Kidney (tissue), 22 donors: ENCODE measurements at places on chromosomes 1 and 21. TPM values are rescaled to one million over a fixed set of nuclear protein-coding genes. Genes with fewer than 3 reads are reported as not detected.

DNA sequence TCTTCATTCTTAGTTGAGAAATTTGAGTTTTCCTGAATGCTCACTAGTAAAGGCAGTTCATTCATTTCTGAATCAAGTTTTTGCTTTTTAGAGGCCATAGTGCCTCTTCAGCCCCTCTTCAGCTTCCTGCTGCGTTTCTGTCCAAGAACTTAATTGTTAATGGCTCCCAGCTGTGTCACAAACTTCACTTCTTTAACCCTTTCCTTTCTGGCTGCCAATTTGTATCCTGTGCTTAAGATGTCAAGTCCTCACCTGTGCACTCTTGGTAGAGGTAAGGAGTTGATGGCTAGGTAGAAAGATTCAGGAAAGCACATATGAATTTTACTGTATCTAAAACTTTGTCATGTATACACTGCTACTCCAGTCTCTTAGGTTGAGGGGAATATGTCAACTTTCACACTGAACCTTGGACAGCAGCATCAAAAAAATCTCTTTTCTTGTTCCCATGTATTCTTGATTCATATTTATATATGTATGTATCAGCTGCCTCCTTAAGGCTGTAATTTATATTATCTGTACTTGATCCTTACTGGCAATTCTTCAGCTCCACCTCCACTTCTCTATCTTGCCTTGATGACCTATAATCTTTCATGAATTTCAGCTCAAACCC lies 612.8 kb downstream of the LMO4 start:
- DNase-seq: peak; percentile 74

DNA sequence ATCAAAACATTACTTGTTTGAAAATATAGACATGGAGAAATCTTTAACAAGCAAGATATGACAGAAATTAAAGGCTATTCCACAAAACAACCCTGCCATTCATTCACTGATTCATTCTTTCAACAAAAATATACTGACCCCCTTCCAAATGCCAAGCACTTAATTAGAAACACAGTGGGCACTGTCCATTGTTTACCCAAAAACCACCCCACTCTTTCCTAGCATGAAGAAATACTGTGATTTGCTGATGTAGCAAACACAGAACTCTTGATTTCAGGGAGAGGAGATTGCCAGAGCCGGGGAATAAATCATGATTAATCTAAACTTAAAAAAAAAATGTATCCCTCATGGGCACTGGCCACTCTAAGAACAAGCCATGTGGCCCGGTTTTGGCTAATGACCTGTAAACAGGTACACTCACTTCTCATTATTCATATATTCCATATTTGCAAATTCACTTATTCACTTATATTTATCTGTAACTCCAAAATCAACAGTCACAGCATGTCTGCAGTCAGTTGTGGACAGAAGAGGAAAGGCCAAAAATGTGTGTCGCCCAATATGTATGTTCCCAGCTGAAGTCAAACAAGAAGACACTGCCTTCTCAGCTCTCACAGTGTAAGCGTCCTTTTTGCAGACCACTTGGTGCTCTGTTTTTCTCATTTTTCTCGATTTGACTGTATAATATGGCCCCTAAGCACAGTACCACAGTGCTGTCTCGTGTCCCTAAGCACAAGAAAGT lies 133.1 kb downstream of the SMYD3 start:
- peak; percentile 12 for DNase-seq

FAM43B gene
- polyA plus RNA-seq: 1.7 TPM

INPP5B gene
- 8.4 TPM for polyA plus RNA-seq

GCSAML gene
- not detected for polyA plus RNA-seq

DNA sequence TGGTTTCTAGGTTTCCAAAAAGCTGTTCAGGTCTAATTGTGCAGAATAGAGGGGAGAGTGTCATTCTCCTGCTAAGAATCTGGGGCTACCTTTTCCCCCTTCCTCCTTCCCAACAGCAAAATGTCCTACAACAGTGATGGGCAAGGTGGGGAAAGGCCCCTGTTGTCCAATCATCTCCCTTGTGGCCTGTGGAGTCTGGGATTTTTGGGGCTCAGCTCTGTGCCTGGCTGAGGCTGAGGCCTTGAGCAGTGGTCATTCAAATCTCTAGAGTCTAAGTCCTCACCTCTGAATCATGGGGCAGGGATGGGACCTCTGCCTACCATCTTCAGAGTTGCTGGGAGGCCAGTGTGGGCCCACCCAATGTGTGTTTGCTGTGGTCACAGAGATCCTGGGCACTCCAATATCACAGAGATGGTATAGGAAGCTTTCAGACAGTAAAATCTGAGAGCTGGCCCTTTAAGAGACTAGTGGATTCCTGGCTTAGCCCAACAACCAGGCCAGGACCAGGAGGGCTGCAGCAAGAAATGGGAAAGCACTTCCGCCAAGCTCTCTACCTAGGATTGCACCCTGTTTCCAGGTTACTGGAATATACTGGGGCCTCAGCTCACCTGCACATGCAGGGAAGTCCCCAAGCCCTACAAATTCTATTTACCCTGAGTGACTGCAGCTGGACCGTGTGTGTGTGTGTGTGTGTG lies 28.5 kb upstream of the TENT5C start:
- no peak for DNase-seq

DNA sequence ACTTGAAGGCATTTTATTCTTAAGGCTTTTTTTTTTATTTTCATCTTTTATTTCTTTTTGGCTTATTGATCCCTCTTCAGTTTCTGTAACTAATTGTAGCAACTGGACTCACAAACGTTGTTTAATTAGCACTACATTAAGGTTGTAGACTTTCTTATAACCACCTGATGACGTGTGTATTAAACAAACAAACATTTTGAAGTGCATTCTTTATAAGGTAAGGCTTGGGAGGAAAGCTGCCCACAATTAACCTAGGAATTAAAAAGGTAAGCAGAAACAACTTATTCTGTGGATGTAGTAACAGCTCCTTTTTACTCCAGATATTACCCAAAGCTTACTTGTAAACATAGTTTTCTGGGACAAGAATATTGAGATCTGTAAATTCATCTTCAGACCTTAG lies 55.0 kb downstream of the CAMSAP2 start:
- DNase-seq: no peak

DNA sequence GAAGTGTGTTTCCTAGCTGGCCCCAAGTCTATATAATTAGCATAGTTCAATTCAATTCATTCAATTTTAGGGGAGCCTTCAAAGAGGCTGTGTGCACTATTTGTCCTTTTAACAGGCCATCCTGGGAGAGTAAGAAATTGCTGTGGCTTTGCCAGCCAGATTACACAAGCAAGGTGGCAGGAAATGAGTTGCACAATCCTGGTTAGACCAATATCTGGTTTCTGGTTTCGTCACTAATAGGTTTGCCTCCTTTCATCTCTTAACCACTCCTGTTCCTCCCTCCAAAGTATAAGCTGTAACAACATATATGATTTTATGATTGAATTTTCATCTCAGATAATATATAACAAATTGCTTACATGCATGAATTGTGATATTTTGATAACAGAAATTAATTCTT lies 84.1 kb upstream of the NEGR1 start:
- DNase-seq: no peak

GRCh38 chr1:227401562-227402342 lies 83.5 kb upstream of the CDC42BPA start:
- DNase-seq: no peak

DNA sequence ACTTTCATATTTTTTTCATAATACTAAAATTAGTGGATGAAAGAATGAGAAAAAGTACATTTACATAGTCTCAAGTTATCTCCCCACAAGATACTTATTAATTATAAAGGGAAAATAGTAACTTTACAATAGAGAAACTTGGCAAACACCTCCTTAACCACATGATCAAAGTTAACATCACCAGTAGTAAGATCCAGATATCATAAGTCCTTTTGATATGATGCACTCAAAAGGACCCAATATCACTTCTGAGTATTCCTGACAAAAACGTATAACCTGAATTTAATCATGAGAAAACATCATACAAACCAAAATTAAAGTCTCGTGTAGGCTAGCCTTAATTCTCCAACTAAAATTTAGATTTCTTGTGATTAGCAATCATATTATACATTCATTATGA lies 67.4 kb downstream of the LYST start:
- no peak for DNase-seq

- no peak for DNase-seq
Measured at GRCh38 chr1:234659538-234659937, 49.6 kb upstream of the IRF2BP2 start.

DNA sequence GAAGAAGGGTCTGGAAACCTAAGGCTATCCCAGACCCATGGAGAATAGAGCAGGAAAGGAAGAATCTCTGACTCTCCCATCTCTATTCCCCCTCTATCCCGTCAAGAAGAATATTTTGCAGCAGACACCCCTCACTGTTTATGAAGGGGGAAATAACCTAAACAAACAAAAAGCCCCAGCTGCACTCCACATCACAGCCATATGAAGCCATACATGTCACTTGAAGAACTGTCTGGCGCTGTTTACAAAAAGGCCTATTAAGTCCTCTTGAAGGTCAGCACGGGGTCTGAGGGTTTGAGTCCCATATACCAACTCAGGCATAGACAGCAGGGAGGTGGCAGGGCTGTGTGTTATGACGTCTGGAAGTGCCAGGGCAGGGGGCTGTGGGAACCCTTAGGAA lies 31.4 kb downstream of the TRABD2B start:
- no peak for DNase-seq

FCRLB gene
- polyA plus RNA-seq: 2.8 TPM

DNA sequence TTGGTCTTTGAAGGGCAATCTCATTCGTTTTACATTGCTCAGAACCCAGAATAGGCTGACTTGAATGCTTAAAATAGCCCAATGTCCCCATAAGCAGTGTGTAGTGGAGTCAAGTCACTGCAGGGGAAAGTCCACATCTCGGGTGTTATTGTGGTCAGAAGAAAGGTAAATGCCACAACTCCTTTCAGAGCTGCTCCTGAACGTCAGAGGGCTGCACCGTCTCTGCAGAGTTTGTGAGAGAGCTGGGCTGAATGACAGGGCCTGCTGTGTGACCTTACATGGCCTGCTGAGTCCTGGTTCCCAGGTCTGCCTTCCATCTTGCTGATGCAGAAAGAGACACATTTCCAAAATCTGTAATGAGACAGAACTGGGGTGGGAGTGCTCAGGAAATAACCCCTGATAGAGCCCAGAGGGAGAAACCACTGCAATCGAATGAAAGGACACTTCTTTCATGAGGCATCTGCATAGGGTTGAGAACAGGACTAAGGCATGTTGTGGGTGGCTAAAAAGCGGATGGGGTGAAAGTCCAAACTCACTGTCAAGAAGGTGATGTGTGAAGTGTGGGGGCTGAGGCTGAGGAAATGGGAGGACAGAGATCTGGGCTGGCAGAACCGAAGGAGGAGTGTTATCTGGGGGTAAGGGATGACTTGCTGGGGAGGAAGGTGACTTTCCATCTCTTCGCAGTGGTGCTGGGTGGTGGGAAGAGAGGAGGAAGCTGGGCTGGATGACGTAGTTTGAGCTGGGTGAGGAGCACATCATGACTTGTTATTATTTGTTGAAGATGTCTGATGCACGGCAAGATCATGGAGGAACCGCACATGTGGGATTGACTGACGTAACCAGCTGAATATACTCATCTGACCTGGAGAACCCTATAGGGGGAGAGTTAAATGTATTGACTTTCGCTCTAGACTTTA lies 33.7 kb downstream of the XCL2 start:
- no peak for DNase-seq

GRCh38 chr21:45164838-45165237 lies 90.5 kb downstream of the ADARB1 start:
- DNase-seq: no peak

ARTN gene
- 4.3 TPM for polyA plus RNA-seq

ERICH3 gene
- not detected for polyA plus RNA-seq

DNA sequence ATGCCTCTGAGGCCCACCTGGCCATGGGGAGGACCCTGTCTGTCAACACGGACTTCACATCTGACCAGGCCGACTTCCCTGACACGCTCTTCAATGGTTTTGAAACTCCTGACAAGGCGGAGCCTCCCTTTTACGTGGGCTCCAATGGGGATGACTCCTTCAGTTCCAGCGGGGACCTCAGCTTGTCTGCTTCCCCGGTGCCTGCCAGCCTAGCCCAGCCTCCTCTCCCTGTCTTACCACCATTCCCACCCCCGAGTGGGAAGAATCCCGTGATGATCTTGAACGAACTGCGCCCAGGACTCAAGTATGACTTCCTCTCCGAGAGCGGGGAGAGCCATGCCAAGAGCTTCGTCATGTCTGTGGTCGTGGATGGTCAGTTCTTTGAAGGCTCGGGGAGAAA lies 101.8 kb downstream of the ADARB1 start:
- DNase-seq: no peak

GRCh38 chr21:33070744-33070997 lies 730 bp downstream of the OLIG1 start:
- DNase-seq: no peak
